ENCODE measurements at places on chromosomes 13 and 19.

- no peak for DNase-seq
These were observed 46.1 kb upstream of the MAP3K10 start for GRCh38 chr19:40144947-40145748.

DNA sequence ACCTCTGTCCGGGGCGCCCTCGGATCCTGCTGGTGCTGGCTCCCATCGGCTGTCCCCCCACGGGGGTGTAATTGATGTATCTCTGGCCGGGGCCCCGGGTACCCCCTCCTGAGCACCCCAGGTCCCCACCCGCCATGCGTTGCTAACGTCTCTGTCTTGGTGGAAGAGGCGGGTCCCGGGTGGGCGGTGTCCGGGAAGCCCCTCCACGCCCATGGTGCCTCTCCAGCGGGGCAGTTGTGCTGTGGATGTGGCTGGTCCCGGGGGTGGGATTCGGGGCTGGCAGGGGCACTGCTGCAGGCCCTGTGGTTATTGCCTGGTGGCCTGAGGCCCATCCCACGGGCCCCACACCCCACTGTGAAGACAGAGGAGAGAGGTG, 4.9 kb downstream of the DIRAS1 start:
- no peak for DNase-seq

DNA sequence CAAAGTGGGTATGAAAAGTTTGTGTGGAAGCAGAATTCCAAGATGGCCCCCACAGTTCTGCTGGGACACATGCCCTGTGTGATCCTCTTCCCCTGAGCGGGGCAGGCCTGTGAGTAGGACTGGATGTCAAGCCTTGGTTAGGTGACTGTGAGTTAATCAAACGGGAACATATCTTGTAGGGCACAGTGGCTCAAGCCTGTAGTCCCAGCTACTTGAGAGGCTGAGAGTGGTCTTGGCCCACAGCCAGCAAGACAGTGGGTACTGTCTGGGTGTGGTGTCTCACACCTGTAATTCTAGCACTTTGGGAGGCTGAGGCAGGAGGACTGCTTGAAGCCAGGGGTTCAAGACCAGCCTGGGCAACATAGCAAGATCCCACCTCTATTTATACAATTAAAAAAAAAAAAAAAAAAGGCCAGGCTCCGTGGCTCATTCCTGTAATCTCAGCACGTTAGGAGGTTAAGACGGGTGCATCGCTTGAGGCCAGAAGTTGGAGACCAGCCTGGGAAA, 6.4 kb downstream of the ZNF653 start:
- DNase-seq = no peak

- DNase-seq = no peak
These were observed 572.7 kb downstream of the IRS2 start for GRCh38 chr13:109213714-109214113.

- DNase-seq = no peak
These were observed 35.9 kb upstream of the DCT start for GRCh38 chr13:94515374-94515773.

- peak; percentile 63 for DNase-seq
These were observed 350.5 kb downstream of the KCNRG start for GRCh38 chr13:50365408-50366391.

DNA sequence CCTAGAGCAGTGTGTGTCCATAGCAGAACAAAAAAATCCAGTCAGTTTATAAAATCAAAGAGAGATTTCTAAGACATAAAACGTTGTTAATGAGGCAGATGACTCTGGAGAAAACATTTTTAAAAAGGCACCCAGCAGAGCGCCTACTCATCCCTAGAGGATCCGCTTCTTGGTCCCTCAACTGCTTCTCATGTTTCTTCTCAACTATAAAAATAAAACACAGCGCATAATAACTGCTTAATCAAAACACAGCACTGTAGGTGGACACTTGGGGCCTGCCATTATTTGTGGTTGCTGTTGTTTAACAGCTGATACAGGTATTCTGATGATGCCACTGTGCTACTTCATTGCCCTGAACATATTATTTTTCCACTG, 347.9 kb downstream of the FGF9 start:
- no peak for DNase-seq

- DNase-seq = no peak
These were observed 562.5 kb downstream of the GPC6 start for GRCh38 chr13:93789058-93789457.

DNA sequence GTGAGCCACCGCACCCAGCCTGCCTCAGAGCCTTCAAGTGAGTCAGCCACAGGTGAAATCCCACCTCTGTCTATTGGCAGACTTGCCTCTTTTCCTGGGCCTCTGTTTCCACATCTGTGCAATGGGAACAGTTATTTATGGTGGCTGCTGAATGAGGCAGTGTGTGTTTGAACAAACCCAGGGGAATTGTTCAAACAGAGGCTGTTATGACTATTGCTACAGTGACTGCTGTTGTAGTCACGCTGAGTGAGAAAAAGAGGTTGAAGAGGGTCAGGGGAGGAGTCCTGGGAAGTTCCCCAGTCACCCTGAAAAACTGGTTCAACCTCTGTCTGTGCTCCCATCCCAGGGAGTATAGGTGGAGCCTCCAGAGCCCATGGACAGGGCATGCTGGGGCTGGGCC, at the start of gene CEACAM19:
Gene CEACAM19, plus strand, starts transcription at position 83 of the 400 bp plus-strand sequence. CDS start 450 bp downstream, outside the sequence.
- DNase-seq = no peak

- peak; percentile 64 for DNase-seq
These were observed 71.2 kb upstream of the GTF3A start for GRCh38 chr13:27353166-27353583.

DNA sequence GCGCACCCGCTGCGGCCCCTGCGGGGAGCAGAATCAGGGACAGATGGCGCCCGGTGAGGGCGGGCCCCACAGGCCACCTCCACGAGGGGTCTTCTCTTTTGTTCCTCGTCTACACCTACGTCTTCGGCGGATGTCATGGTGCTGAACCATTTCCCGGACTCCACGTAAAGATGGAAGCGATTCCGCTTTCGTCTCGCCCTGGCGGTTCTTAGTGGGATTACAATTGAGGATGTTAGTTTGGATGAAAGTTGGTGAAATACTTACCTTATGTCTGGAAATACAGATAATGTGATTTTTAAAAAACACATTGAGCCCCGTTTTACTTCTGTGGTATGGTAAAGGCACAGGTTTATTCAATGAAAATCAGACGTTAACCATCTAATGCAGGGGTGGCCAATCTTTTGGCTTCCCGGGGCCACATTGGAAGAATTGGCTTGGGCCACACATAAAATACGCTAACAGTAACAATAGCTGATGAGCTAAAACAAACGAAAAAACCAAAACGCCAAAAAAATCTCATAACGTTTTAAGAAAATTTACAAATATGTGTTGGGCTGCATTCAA, 1.4 kb upstream of the ZMYM5 start:
- peak; percentile 76 for DNase-seq
